ENCODE measurements at places on chromosomes 2 and 18.

DNA sequence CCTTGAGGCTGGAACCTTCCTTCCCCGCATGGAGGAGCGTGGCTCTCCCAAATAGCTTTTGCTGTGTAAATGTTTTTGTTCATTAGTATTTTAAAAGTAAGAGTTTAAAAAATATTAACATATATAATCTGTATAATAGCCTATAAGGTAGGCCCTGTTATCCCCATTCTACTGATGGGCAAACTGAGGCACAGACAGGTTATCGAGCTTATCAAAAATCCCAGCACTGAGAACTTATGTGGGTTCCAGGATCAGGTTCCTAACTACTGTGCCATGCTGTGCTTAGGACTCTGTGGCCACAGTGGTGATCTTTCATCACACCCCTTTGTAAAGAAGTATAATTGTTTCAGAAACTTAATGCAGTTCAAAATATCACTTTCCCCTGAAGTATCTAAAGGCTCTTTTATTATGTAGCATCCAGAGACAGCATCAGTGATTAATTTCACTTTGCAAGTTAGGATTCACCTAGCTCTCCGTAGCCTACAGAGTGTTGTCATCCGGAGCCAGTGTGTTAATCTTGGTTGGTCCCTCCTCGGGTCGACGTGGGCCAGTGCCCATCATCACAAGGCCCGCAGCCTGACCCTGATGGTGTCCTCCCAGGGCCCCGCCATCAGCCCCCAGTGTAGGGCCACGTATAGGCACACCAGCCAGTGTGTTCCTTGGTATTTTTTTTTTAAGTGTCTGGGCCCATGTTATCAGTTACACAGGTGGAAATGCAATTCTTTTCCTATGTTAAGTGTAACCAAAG is 28.7 kb downstream of the CABLES1 start:
- no peak for DNase-seq

DNA sequence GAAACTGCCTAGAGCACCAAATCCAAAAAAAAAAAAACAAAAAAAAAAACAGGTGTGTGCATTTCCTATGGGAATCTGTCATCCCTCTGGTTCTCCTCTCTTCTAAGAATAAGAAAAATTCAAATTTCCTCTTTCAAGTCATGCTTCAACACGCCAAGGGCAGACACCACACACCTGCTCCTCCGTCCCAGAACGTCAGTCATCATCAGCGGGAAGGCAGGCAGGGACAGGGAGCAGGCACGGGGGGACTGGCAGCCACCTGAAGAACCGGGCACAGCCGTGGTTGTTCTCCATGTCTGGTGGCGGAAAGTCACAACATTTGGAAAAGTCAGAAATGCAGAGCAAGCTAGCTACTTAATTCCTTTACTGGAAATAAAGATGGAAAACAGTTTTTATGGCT is 214.8 kb downstream of the IKZF2 start:
- no peak for DNase-seq

DNA sequence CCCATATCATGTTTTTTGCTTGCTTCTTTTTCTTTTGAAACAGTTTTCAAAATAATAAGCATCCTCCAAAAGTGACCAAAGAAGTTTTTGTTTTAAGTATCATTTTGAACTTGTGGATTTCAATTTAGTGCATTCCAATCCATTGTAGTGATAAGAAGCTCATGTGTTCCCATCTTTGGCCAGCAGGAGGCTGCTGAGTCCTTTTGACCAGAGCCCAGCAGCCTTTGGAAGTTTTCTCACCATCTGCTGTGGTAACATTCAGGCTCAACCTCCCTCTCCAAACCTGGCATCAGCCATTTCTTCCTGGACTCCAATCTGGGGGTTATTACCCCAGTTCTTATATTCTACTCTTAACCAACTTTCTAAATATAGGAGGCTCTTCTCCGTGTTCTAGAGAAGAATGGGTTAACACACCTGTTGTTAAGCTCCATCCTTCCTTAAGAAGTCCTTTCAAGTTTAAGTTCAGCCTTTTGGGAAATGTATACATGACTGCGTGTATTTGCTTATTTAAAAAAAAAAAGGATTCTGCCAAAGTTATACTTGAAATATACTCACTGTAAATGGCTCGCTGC is 39.0 kb upstream of the MAL start:
- DNase-seq: peak; percentile 37

DNA sequence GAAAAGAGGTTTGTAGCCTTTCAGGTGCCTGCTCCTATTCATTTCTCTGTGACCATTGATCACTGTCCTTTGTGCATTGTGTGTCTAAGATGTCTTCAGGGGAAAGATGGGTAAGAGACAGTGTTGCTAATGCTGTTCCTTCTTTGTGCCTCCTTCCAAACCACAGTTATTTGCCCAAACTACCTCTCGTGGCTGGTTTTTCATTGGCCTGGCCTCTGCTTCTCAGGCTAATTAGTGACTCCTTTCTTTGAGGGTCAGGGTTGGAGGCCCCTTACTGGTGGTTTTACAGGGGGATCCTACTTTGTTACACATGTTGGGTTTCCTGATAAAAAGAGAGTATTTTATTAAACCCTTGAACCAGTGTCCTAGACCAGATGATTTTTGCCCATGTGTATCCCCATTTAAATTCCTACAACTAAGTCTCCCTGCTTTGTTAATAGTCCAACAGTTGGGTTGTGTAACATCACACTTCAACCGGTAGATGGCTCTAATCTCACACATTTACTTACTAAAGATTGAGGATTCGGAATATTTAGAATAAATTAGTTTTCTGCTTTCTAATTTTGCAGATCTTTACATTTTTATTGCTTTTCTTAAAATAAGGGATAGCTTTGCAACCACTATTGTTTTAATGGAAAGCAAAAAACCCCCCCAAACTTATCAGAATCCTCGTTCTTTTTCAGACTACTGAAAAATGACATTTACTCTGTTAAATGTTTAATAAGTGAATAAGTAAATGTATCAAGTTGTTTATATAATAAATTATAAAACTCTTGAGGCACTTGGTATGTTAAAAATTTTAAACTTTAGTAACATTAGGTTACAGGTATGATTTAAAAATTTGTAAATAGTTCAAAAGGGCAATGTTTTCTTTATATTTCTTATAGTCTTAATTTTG is 2.4 kb downstream of the MARS2 start:
- DNase-seq: no peak

- no peak for DNase-seq
These were observed 1.6 kb downstream of the ADCY3 start for GRCh38 chr2:24918326-24919036.

DNA sequence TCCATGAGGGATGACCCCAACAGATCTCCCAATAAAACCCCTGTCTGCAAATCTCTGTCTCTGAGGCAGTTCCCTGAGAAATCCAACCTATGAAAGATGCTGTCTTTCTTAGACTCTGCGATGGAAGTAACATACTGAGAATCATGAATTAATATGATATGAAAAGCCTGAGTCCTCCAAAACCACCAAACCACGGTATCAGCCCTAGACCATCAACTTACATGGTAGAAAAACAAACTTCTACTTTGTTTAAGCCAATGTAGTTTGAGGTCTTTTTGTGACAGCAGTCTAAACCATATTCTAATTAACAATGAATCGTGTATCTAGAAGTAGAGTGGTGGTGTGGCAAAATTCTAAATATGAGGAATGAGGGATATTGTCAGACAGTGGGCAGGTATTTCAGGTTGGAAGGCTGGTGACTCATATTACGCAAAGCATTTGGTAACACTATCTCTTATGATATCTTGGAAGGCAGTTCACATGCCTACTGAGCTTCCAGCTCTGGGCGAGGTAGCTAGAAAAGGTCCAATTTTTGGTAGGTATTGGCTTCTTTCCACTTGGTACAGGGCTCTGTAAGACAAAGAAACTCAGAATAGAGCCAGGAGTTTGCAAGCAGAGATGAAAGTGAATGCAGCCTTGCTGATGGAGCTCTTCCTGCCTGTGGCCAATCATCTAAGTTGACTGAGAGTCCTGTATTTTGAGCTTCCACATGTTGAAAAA is 215.8 kb downstream of the ZFP36L2 start:
- DNase-seq: no peak

DNA sequence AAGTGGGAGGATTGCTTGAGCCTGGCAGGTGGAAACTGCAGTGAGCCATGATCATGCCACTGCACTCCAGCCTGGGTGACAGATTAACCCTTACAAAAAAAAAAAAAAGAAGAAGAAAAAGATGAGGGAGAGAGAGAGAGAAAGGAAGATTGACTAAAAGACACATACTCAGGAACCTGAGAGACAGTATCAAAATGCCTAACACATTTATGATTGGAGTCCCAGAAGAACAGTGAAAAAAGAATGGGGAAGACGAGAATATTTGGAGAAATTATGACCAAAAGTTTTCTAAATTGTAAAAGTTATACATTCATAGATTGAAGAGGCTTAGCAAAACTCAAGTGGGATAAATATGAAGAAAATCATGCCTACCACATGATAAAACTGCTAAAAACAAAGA is 19.9 kb upstream of the SPATS2L start:
- no peak for DNase-seq

DNA sequence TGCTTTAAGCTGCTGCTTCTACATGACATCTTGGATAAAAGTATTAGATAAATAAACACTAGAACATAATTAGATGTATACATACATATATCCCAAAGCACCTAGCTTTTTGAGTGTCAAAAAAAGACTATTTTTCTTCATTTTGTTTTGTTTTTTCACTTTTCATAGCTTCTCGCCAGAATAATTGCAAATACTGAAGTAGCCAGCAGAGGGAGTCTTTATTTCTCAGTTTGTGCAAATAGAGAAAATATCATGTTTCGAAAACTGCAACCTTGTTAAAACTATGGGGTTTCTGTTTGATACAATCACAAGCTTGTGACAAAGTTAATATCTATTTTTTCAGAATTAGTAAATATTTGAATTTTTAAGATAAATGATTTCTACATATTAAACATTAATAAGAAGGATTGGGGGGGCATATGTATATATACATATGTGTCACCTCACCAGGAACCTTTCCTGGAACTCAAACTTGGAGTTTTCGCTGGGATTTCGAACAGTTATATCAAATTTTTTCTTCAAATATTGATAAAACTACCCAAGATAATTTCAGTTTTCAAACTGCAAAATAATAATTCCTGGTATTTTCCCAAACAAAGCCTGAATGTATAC is 61.0 kb downstream of the GRB14 start:
- no peak for DNase-seq

GRCh38 chr2:248724-249123 is 15.1 kb downstream of the SH3YL1 start:
- DNase-seq: no peak

DNA sequence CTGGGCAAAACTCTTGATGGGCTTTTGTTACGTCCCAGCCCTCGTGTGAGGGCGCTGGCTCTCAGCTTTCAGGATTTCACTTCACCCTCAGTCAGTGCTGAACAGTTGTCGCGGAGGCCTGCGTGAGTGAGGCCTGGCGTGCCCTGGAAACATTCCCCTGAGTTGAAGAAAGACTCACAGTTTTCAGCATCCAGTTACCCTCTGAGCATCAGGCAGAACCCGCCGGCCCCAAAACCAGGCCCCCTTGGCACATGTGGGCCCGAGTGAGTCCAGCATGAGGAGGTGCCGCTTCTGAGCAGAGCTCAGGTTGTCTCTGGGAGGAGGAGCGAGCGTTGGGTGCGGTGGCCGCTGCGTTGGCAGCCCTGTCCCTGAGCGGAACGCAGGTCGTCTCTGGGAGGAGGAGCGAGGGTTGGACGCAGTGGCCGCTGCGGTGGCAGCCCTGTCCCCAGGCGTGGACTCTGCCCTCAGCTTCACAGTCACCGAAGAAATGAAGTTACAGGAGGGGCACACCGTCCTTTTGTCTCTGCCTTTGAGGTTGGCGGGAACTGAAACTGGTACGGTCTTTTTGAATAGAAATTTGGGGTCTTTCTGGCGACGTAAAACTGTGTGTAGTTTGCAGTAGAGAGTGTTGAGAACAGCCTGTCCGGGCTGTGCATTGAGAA is at the start of gene NEU4:
NEU4 (plus strand) TSS at position 473 of the 662 bp plus-strand sequence. CDS start 5,292 bp downstream, outside the sequence.
- no peak for DNase-seq

GRCh38 chr18:44826418-44827259 is 146.0 kb downstream of the SETBP1 start:
- no peak for DNase-seq

- no peak for DNase-seq
These were observed 197.3 kb downstream of the EIPR1 start for GRCh38 chr2:3180082-3180908.

DNA sequence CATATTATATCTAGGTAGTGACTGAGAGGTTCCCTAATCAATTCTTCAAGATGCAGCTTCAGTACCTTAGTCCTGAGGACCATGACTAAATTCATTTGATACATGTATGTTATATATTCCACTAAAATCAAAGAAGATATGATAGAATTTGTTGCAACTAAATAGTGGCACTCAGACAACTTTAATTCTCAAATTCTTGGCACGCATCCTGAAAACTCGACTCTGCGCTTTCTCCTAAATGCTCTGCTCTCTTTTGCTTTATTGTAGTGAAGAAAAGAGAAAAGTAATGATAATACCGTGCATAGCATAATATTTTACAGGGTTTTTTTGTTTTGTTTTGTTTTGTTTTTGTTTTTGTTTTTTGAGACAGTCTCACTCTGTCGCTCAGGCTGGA is 475.3 kb downstream of the ARHGAP15 start:
- DNase-seq: no peak

DNA sequence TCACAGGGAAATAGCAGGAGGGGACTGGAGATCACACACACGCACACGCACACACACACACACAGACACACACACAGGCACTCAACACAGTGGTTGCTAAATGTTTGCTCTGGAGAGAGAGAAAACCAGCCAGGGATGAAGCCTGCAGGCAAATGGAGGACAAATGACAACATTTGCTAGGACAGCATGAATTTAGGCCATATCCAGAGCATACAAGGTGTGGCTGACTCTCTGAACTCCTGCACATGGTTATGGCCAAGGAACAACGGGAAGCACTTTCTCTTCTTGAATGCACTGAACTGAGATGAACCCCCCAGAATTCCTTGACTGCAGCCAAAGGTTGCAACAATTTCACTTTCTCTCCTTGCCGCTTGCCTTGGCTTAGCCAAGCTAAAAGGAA is 230.0 kb upstream of the RASGRP3 start:
- no peak for DNase-seq

- DNase-seq: no peak
These were observed 531.9 kb downstream of the CCDC85A start for GRCh38 chr2:56715683-56716082.

Measured in CD4-positive, alpha-beta T cell treated with Interleukin-1 beta for 1 hour (primary cell).